ENCODE measurements at places on chromosomes 6 and 20.

DNA sequence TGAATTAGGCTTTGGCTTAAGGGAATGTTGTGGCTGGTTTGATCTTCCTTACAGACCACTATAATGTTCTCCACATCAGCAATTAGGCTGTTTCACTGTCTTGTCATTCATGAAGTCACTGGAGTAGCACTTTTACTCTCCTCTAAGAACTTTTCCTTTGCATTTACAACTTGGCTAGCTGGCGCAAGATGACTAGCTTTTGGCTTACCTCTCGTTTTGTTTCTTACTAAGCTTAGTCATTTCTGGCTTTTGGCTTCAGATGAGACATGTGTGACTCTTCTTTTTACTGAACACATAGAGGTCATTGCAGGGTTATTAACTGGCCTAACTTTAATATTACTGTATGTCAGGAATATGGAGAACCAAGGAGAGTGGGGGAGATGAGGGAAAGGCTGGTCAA is 143.2 kb downstream of the PTCHD4 start:
- no peak for DNase-seq

GRCh38 chr6:127966616-127967015 is 65.8 kb upstream of the THEMIS start:
- DNase-seq: no peak

DNA sequence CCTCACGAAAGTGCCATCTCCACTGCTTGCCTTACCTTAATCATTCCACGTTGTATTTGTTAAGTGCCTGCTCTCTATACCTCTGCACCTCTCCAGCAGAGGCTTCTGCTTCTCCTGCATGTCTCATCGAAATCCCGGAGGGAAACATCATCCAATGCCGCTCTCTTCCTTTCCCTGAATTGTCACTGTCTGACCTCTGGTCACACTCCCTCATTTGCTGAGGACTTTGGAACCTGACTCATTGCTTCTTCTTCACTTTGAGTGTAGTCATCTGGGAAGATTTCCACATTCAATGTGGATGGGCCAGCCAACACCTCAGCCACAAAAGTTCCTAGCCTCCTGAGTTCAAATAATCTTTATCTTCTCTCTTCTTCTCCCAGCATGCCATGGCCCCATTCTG is 78.9 kb upstream of the BEND6 start:
- no peak for DNase-seq

DNA sequence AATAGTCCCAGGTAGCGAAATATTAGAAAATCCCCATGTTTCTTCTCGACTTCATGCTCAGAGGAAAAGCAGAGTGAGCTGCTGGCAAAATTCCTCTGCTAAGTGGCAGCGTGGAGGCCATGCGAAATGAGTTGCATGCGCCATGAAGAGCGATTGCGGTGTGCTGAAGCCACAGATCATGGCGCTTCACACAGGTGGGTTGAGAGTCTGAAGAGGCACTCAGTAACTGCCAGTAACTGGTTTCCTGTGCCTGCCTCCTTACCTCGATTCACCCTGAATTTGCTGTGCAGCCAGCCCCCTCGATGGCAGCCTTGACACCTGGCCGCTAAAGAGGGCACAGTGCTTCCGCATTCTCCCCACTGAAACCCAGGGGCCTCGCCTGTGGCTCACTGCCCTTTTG is 301.5 kb downstream of the NRN1 start:
- no peak for DNase-seq

GRCh38 chr20:21262812-21263211 is 40.3 kb upstream of the XRN2 start:
- DNase-seq: no peak

GRCh38 chr6:73742433-73742832 is 46.4 kb downstream of the CD109 start:
- DNase-seq: no peak

GRCh38 chr20:13348311-13349234 is 127.5 kb downstream of the ISM1 start:
- DNase-seq: no peak
